Left forelimb (tissue), 1 donor: ENCODE measurements at places on chromosomes 13 and 19.
A peak's percentile ranks its signal among the peaks of the same experiment; 100 is the strongest.

DNA sequence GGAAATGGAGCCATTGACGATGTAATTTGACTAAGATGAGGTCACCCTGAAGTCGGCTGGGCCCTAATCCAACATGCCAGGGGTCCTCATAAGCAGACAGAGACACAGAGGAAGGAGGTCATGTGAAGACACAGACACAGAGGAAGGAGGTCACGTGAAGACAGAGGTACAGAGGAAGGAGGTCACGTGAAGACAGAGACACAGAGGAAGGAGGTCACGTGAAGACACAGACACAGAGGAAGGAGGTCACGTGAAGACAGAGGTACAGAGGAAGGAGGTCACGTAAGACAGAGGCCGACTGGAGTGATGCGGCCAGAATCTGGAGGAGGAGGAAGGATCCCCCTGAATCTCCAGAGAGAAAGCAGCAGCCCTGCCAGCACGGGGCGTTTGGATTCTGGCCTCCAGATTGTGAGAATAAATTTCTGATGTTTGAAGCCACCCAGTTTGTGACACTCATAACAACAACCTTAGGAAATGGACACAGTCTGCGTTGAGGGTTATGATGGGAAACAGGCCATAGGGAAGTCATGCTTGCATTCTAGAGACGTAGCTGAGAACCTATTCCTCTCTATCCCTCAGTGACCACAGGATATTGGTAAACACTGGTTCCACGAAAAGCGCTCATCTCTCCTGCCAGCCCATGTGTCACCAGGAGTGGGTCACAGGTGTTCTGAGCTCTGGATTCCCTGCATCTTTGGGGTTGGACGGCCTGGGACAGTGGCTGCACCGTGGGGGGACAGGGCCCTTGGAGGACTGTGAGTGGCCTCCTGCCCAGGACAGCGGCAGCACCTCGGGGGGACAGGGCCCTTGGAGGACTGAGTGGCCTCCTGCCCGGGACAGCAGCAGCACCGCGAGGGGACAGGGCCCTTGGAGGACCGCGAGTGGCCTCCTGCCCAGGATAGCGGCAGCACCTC lies 108.5 kb downstream of the SOX1 start:
- peak; percentile 15 for DNase-seq

- DNase-seq, result no peak
Observed at GRCh38 chr13:75175575-75175974, 306.4 kb downstream of the TBC1D4 start.

- DNase-seq, result peak; percentile 89
Observed at GRCh38 chr13:109784590-109785140, 1.7 kb downstream of the IRS2 start.

DNA sequence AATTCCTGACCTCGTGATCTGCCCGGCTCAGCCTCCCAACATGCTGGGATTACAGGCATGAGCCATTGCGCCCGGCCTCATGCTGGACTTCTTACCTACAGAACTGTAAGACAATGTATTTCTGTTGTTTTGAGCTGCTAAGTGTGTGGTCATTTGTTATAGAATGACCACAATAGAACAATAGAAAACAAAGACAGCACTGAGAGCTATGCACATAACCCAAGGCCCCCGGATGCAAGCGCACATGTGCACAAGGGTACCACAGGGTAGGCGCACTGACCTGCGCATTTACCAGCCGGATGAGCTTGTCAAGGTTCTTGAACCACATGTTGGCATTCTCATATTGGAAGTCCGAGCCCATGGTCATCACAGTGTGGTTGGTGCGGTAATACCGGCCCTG lies 5.6 kb downstream of the MAN2B1 start:
- DNase-seq, result no peak

GRCh38 chr13:109010912-109011311 lies 381.5 kb downstream of the MYO16 start:
- DNase-seq, result no peak

- no peak for DNase-seq
Observed at GRCh38 chr13:21894703-21895699, 224.1 kb downstream of the FGF9 start.

DNA sequence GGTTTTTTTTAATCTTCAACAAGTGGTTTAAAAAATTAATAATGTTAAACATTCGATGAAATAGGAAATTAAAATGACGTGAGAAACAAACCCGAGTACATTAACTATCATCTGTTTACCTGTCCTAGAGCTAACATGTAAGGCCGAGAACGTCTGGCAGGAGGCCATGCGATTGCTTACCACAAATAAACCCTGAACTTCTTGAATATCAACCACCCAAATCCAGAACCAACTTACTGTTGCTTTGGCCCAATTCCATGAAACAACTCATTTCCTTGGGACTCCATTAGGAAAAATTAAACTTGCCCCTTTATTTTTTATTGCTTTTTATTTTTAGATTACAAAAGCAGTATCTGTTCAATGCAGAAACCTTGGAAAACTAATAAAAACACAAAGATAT lies 228.9 kb upstream of the IRS2 start:
- DNase-seq, result no peak

- no peak for DNase-seq
Observed at GRCh38 chr13:48161530-48162179, 66.8 kb upstream of the MED4 start.

DNA sequence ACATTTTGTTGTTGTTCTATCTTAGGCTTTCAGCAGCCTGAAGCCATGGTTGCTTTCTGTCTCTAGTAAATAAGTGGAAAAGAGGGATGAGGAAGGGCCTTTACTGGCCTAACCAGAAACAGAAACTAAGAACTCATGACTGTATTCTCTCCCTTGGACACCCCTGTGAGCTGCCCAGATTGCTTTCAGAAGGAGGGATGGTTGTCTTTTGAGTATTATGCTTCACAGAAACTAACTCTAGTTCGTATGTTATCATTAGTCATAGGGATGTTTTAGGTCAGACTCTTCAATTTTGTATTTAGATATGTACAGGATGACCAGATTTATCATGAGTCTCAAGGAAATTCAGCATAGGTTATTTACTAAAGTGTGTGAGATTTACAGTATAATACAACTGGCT lies 17.5 kb downstream of the BORA start:
- DNase-seq, result no peak

GRCh38 chr13:32682740-32683139 lies 96.5 kb downstream of the PDS5B start:
- DNase-seq, result no peak

GRCh38 chr13:73873940-73874830 lies 260.0 kb downstream of the KLF12 start:
- DNase-seq, result no peak

- no peak for DNase-seq
Observed at GRCh38 chr19:33133438-33134031, 1.6 kb downstream of the WDR88 start.

- no peak for DNase-seq
Observed at GRCh38 chr19:49165111-49165750, 7.6 kb downstream of the TRPM4 start.

DNA sequence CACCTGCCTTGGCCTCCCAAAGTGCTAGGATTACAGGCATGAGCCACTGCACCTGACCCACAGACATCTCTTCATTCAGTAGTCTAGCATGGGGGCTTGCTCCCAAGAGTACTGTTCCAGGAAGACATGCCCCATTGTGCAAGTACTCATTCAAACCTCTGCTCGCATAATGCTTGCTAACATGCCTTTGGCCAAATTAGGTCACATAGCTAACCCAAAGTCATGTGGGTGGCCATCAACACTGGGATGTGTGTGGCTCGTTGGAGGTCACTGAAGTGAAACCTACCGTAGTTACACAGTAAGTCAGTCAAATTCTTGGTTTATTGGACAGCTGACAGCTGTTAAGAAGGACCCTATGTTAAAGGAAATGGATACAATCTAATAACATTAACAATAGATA lies 20.3 kb downstream of the RFXAP start:
- DNase-seq, result no peak

DNA sequence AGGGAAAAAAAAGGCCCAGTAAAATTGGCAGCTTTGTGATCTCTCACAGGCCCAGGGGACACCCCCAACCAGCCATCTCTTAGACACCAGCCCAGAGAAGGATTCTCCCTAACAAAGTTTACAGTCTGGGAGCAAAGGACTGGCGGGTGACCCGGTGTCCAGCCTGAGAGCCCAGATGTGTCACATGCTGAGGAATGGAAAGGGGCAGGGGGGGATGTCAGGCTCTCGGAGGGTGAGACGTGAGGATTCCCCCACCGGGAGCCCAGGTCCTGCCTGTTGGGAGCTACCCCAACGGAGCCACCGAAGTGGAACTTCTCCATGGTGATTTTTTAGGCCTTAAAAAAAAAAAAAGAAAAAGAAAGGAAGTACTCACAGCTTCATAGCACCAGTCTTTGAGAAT lies 4.8 kb upstream of the CTXN1 start:
- DNase-seq, result no peak

GRCh38 chr13:52061587-52061986 lies 37.1 kb downstream of the UTP14C start:
- no peak for DNase-seq

DNA sequence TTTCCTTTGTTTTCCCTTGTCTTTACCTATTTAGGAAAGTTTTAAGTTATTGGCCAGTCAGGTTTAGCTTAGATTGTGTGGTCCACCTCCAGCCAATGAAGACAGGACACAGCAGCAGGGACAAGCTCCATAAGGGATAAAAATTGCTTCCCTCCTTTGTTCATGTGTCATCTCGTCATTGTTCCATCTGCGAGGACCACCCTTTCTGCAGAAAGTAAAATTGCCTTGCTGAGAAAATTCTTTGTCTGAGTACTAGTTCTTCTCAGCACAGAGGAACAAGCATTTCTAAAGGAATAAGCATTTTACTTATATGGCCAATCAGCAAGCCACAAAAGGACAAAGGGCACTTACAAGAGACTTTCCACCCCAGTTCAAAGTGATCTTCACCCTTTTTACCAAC lies 11.4 kb downstream of the ZNF560 start:
- no peak for DNase-seq

DNA sequence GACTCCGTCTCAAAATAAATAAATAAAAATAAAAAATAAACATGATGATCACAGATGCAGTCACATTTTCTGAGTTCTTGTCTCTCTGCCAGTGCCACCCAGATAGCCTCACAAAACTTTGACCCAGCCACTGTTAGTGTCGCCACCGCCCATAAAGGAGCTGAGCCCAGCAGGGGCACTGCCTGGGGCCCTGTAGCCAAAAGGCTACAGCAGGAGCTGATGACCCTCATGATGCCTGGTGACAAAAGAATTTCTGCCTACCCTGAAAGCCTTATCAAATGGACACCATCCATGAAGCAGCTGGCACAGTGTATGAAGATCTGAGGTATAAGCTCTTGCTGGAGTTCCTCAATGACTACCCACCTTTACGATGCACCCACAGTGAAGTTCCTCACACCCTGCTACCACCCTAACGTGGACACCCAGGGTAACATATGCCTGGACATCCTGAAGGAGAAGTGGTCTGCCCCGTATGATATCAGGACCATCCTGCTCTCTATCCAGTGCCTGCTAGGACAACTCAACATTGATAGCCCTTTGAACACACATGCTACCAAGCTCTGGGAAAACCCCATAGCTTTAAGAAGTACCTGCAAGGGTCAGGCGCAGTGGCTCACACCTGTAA lies 18.3 kb downstream of the ZNF587 start:
- no peak for DNase-seq

DNA sequence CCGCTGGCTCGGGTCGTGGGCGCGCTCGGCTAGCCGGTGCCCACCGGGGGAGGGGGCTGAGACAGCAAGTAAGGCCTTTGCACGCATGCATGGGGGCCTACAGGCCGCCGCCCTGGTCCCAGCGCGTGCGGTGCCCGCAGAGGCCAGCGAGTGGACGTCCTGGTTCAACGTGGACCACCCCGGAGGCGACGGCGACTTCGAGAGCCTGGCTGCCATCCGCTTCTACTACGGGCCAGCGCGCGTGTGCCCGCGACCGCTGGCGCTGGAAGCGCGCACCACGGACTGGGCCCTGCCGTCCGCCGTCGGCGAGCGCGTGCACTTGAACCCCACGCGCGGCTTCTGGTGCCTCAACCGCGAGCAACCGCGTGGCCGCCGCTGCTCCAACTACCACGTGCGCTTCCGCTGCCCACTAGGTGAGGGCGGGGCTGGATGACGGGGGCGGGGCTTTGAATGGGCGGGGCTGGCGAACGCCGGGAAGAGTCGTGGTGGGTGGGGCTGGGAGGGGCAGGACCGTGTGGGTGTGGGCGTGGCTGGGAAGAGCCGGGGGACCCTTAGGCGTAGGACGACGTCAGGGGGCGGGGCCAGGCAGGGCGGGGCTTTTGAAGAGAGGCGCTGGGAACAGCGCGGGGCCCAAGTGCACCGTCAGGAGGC lies 2.1 kb downstream of the CILP2 start:
- DNase-seq, result no peak

DNA sequence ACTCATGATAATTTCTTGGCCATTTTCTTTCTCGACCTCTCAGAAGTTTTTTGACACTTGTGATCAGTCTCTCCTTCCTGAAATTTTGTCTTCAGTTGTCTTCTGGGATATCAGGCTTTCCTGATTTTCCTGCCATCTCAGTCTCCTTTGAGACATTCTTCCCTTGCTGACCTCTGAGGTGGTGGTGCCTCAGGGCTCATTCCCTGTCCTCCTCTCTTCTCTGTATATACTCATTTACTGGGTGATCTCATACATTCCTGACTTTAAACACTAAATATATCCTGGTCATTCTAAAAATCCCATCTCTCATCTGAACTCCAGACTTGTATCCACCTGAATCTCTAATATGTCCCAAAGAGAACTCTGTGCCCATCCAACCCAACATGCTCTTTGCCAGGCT lies 31.3 kb upstream of the STARD13 start:
- no peak for DNase-seq

GRCh38 chr13:46181840-46182490 lies at the start of gene LCP1:
Gene LCP1, minus strand, starts transcription at chr13:46182177. Its CDS starts 22,515 bp downstream, at chr13:46159662.
- DNase-seq, result no peak

GRCh38 chr19:4474514-4475022 lies 2.5 kb downstream of the HDGFL2 start:
- DNase-seq, result no peak

DNA sequence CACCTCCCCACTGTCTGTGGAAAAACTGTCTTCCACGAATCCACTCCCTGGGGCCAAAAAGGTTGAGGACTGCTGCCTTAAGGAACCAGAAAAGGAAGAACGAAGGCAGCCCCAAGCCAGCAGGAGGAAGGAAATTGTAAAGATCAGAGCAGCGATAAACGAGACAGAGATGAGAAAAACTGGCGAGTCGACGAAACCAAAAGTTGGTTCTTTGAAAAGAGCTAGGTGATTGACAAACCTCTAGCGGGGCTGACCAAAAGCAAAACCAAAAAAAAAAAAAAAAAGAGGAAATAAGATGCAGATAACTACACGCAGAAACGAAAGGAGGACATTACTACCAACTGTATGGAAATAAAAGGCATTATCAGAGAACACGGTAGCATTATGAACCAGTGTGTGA lies 76.9 kb downstream of the GADD45B start:
- no peak for DNase-seq
